NB4 (cell line): ENCODE measurements at places on chromosomes 3 and 15.

- peak; percentile 66 for DNase-seq
Measured at GRCh38 chr15:73265536-73266153, 103.1 kb downstream of the HCN4 start.

- no peak for DNase-seq
Measured at GRCh38 chr3:57952208-57952631, 56.0 kb upstream of the FLNB start.

- DNase-seq, result no peak
Measured at GRCh38 chr3:58540176-58540858, 3.3 kb upstream of the ACOX2 start.

DNA sequence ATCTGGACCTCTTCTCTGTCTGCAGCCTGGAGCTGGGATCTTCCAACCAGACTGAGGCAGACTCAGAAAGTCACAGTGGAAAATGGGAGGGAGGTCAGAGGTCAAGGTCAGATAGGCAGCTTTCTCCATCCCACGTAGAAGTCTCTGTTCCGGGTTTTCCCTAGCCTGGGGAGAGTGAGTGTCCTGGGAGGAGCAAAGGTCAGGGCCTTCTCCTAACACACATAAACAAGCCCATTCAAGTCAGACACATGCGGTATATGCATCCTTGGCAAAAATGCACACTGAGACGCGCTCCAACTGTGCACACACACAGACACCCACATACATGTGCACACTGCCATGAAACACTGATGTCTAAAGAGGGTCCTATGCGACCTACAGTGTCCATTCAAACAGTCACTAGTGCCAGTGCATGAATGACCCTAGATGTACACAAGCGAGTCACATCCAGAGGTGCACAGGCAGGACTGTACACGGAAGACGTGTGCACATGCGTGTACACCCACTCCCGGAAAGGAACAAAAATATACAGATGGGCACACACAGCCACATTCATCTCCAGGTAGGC is 681 bp downstream of the TWF2 start:
- no peak for DNase-seq

GRCh38 chr3:70889162-70890019 is 577.0 kb upstream of the MDFIC2 start:
- DNase-seq, result no peak

- peak; percentile 46 for DNase-seq
Measured at GRCh38 chr3:128572644-128573105, 77.9 kb downstream of the RPN1 start.

- DNase-seq, result peak; percentile 66
Measured at GRCh38 chr3:50971487-50971924, 296.8 kb downstream of the DOCK3 start.

DNA sequence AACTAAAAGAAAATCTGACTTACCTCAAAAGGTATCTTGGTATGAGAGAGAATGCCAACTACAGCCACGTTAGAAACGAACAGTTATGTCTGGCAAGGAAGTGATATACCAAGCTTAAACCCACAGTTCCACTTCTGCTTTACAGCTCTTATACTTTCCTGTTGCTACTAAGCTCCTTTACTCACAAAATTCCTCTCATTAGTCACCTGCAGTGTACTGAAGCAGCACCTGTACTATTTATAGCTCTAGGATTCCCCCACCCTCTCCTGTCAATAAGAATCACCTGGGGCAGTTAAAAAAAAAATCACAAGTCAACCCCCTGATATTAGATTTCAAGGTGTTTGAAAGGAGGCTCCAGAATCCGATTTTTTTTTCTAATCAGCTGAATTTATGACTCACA is 2.9 kb upstream of the TMEM266 start:
- DNase-seq, result peak; percentile 67

DNA sequence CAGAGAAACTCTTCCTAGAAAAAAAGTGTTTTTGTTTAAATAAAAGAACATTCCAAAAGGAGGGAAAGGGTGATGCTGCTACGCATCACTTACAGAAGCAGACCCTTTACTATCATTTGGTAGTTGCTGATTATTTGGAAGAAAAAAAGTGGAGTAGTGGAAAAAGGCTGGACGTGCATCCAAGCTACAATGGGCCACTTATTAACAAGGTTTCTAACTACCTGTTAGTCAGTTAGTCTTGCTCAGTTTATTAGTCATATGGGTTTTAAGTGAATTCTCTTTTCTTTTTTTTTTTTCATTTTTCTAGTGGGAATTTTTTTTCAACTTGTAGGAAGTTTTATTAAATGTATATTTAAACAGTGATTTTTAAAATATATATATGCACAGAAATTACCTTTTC is 866.0 kb downstream of the MCTP2 start:
- DNase-seq, result no peak

GRCh38 chr3:151227266-151227806 is 24.3 kb upstream of the GPR171 start:
- no peak for DNase-seq

DNA sequence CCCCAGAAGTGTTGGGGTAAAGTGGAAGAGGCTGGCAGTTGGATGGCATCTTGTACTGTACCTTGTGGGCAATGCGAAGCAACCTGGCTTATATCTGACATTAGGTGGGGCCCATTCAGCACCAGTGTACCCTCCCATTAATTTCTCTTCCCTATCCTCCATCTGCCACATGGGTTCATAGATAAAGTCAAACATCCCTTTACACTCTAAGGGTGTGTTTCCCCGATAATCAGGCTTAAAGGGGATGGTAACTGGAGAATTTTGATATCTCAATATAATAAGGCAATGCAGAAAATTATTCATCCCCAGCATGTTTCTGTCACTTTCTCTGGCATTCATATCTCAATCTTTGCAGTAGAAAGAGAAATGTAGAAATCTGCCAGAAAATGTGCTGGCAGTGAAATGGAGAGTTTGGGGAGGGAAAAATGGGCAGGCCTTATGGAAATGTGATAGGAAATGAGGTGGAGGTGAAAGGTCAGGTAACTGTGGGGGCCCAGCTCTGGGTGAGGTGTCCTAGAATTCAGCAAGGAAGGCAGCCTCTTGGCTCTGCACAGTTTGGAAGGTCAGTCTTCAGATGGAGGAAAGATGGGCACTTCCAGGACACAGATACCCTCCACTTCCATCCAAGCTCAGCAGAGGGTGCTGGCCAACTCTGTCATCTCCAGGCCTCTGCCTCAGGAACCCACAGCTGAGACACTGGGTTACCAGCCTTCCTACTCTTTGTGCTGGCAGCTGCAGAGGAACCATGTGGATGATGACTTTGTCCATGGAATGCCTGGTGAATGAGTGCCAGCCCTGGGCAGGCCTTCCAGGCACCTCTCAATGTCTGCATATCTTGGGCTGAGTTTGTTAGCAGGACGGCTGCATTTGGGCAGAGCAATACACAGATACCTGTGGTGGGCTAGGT is 325.9 kb upstream of the CTDSPL start:
- no peak for DNase-seq

GRCh38 chr15:91894606-91895005 is 41.1 kb downstream of the SLCO3A1 start:
- DNase-seq, result no peak

DNA sequence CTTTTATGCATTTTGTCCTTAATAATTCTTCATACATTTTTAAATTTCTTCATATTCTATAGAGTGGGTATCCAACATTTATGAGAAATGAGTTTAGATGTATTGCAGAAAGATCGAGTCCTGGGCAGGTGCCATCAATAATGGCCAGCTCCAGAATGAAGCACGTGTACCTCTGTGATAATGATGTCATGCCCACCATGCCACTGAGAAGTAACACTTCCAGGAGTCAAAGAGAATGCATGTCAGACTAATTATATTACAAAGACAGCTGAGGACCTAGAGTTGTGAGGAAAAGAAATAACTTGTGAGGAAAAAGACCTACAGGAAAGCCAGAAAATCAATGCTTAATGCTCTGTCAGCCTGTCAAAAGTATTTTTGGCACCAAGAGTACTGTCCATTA is 157.4 kb upstream of the P2RY1 start:
- DNase-seq, result no peak

- no peak for DNase-seq
Measured at GRCh38 chr3:195715583-195716266, 5.1 kb upstream of the MUC20 start.

DNA sequence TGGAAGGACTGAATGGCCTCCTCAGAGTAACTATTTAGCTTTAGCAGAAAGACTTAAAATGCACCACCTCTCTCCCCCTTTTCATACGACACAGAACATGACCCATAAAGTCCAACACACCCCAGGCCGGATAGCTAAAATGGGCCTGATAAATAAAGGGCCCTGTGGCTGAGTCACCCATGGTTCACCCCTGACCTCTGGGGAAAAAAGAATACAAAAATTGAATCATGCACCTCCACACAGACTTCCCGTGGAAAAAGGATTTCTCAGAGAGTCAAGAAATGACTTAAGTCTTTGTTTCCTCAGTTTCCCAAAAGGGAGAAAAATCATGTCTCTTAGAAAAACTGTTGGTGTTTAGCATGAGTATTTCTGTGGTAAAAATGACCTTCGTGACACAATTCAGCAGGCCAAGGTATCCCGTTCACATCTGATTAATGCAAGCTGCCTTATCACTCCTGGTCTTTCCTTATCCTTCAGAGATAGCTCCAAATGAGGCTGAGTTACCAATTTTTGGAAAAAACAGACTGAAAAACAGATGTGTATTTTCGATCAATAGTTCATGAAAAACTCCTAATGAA is 34.0 kb upstream of the ARHGEF3 start:
- DNase-seq, result no peak

DNA sequence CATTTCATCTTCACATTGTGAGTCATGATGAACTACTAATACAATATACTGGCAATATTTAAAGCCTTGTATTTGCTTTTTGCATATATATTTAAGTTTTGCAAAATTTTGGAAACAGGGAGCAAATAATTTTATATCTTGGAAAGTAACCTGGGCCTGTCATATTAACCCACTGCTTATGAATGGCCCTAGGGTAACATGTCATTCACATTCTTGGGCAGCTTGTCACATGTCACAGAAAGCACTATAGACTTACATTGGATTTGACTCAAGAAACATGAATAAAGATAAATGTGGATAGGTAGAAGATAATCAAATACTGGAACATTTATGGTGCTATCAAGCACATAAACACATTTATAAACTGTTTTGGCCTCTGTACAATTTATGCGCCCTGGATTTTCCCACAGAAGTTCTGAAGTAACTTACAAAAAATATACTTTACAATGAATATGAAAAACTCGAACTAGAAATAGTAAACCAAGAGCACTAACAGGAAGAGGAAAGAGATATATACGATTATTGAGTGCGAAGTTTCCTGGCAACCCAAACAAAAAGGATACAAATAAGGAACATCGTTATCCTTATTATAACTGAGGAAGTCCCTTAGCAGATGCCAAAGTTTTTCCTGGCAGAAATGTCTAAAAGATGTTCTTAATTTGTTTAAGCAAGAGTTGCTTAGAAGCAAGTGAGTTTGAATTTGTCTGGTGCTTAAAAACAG is 257.2 kb downstream of the RBMS3 start:
- no peak for DNase-seq

- no peak for DNase-seq
Measured at GRCh38 chr15:88397506-88397905, 69.7 kb downstream of the MRPL46 start.

GRCh38 chr3:65729555-65729954 is 309.2 kb downstream of the MAGI1 start:
- no peak for DNase-seq

- DNase-seq, result no peak
Measured at GRCh38 chr3:126347543-126348161, 9.6 kb downstream of the KLF15 start.

DNA sequence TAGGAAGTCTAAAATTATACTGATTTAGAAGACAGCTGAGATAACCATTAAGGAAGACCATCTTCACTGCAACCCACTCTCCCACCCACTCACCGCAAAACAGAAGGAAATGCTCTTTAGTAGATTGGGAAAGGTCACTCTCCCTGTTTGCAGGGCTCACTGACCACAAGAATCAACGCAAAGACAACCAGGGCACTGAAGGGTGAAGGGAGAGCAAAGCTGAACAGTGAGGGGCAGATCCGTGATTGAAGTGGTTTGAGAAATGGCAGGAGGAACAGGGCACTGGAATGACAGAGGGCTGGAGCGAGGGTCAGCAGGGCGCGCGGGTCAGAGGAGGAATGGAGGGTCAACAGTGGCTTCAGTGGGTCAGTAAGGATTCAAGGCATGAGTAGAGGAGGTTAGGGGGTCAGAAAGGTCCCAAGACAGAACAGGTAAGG is 520 bp downstream of the MESD start:
- DNase-seq, result peak; percentile 49

GRCh38 chr3:188326968-188327367 is 173.0 kb downstream of the LPP start:
- no peak for DNase-seq

DNA sequence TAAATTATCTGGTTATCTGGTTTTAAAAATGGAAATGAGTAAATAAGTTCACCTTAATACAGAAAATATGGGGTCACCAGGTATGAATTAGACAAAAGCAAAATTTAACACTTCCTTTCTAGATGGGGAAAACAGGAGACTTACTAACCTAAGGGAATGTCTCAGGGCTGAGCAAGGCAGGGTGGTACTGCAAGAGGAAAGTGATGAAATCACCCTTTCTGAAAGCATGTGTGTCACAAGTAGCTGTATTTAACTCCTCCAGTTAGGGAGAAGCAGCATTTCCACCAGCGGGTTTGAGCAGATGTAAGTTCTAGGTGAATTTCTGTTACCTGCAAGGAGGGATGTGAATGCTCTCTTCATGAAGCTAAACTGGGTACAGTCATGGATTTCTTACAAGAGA is 629.1 kb downstream of the MECOM start:
- DNase-seq, result peak; percentile 2

GRCh38 chr3:21729888-21730459 is 21.0 kb downstream of the ZNF385D start:
- DNase-seq, result no peak

GRCh38 chr3:30547716-30548115 is 58.7 kb upstream of the TGFBR2 start:
- no peak for DNase-seq

DNA sequence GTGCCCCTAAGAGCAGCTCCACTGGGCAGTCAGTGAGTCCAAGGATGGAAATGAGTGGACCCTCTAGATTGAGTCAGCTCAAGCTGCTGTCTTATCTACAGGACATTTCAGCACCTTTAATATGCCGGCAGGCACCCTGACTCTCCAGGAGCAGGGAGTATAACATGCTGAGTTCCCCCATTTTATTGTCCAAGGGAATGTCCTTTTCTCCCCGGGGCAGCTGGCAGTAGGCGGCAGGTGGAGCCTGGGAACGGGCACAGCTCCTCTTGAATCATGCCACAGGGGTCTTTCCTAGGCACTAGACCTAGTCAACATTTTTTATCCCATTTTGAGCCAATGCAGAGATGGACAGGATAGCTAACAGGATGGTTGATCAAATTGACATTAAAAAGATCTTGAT is 14.8 kb downstream of the WNT7A start:
- DNase-seq, result no peak
